ENCODE measurements at places on chromosomes 6 and 20.
A peak's percentile ranks its signal among the peaks of the same experiment; 100 is the strongest.

DNA sequence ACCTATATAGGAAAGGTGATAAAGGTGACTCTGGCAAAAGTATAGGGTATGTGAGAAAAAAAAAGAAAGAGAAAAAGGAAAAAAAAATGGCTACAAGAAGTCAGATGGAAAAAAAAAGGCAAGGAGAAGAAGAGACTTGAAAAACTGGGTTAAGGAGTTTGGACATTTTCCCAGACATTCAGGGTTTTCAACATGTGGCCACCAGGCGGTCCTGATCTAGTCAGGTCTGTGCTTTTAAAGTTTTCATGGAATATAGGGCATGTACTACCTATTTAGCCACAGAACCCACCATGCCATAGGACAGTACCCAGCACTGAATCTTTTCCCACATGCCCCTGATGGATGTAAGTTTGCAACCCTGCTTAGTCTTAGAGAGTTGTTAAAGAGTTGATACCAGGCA, 433.7 kb downstream of the MAFB start:
- no peak for DNase-seq

DNA sequence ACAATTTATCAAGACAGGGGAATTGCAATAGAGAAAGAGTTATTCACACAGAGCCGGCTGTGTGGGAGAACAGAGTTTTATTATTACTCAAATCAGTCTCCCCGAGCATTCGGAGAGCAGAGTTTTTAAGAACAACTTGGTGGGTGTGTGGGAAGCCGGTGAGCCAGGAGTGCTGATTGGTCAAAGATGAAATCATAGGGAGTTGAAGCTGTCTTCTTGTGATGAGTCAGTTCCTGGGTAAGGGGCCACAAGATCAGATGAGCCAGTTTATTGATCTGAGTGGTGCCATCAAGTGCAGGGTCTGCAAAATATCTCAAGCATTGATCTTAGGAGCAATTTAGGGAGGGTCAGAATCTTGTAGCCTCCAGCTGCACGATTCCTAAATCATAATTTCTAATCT, 50.0 kb upstream of the ECI2 start:
- no peak for DNase-seq

DNA sequence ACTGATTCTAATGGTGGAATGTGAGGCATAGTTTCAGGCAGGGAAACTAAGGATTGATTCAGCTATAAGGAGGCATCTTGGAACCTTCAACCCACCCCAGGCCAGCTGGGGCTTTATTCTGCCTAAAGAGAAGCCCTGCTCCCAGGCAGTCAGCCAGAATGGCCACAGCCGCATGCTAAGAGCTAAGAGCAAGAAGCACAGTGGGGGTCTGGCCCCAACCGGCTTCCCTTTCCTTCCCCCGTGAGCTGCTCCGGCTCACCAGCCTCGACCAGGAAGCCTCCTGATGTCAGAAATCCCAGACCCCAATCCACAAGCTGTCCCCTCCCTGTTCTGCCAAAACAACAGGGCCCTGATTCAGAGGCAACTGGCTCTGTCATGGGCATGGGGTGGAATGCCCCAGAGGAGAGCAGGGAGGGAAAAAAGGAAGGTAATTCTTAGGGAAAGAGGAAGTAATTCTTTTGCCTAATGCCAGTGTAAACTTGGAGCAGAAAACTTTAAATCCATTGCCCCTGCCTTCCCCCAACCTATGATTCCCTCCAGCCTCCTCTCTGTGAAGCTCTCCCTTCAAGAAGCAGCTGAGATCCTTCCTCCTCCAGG, 6.9 kb downstream of the GRM4 start:
- DNase-seq = no peak

DNA sequence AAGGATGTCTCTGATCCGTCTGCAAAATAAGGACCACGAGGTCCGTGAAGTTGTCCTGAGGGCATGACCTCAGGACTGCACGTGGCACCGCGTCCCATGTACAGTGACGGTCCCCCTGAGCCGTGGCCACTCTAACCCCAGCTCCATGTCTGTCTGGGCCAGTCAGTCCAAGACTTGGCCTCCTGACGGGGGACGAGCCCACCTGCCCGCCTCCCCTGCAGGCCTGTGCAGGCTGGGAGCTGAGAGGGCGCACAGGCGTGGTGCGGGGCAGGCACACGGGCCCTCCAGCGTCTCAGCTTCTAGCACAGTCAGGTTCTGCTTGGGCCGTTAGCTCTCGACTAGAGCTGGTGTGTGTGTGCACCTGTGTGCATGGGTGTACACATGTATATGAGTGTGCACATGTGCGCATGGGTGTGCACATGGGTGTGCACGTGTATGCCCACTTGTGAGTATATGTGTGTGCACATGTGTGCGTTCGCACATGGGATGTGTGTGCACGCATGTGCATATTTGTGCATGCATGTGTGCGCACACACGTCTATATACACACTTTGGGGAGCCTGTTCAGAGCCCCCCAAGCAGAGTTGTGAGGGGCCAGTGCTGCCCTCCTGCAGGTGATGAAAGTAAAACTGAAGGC, 307.0 kb downstream of the TAF4 start:
- DNase-seq = no peak

DNA sequence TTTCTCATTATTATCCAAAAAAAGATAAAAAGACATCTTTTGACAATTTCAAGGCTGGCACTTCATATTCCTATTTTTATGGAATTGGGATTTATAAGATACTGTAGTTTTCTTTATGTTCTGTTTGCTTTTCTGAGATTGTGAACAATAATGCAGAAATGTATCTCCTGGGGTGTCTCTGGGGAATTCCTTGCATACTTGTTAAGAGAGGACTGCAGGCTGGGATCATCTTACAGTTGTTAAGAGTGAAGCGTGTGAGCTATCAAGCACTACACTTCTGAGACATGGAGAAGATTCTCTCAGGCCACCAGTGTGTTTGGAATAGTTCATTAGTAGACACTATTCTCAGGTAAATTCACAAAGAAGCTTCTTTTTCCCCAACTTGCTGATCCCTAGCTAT, 963.3 kb upstream of the GJE1 start:
- peak; percentile 90 for DNase-seq

- DNase-seq = no peak
Observed at GRCh38 chr20:62716198-62716940, 7.7 kb downstream of the NTSR1 start.

- no peak for DNase-seq
Observed at GRCh38 chr6:140586426-140587061, 1212.1 kb upstream of the CITED2 start.

DNA sequence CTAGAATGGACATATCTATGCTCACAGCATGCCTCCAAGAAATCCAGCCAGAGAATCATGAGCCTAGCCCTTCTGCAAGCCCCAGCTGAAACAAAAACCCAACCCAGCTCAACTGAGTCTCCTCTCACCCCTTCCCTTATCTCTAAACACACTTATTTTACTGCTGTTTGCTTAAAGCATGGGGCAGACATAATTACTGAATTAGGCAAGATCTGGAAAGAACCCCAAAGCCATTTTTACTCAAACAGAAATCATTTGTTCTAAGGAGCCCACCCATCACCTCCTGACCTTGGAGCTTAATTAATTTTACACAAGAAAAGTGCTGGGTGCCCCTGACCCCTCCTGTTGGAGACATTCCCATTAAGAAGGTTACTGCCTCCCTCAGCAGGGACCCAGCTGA, 291.6 kb downstream of the MAFB start:
- no peak for DNase-seq

DNA sequence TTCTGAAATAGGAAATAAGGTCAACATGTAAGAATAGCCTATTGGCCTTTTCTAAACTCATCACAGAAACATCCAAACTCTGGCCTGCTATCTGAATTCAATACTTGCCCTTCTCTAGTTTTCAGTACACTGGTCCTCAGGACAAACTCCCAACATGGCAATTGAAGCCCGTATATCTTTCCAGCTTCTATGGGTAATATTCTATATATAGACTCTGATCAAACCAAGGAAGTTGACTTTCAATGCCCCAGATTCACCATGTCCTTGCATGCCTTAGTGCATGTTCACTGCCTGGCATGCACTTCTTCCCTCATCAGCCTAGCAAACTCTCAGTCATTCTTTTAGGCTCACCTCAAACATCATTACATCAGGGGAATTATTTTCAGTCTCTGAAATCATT, 73.2 kb downstream of the RSPO3 start:
- DNase-seq = peak; percentile 66

GRCh38 chr20:9139106-9139833, 70.4 kb downstream of the PLCB4 start:
- no peak for DNase-seq

DNA sequence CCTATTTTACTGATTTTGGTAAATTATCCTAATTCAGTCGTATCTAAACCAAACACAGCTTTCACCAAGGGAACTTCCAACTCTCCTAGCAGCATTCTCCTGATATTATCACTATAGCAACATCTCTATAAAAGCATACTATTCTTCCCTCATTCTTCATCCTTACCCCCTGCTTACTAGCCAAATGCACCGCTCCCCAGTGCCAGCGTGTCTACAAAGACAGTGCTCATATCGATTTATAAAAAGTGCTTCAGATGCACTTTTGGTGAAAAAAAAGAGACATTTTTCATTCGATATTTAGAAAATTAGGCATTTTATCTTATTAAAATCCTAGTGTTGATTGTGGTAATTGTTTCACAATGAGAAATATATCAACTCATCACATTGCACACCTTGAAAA, 74.0 kb downstream of the SYNE1 start:
- DNase-seq = no peak

- DNase-seq = no peak
Observed at GRCh38 chr20:5279661-5280060, 37.1 kb downstream of the PROKR2 start.

DNA sequence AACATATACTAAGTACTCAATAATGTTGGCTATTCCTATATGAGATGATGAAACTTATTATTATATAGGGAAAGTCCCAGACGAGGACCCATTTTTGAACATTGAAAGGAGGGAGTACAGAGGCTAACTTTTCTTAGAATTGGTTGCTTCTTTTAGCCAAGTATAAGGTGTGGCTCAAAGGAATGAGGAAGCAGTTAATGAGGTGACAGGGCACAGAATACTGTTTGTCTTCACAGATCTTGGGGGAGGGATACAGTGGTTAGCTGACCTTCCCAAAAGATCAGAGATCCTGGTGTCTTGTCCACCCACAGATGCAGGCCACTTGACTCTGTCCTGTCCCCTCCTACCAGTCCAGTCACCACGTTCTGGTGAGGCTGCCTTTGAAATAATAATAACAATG, 67.8 kb upstream of the EPB41L1 start:
- DNase-seq = no peak

GRCh38 chr20:47220161-47220582, 136.3 kb downstream of the ZMYND8 start:
- DNase-seq = peak; percentile 38

DNA sequence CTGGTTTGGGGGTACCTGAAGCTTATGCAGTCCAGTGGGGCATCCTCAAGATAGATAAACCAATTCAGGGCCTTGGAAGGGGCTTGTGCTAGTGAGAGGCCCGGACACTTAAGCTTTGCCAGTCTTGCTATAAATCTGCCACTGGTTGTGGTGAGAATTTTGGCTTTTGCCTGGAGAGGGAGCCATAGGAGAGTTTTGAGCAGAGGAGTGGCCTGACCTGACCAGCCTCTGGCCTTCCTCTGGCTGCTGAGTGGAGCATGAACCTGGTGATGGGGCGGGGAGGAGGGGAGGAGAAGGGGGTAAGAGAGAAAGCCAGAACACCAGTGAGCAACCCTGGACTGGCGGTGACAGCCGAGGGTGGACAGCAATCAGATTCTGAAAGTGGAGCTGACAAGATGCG, 7.1 kb downstream of the TMEM74B start:
- DNase-seq = peak; percentile 20

DNA sequence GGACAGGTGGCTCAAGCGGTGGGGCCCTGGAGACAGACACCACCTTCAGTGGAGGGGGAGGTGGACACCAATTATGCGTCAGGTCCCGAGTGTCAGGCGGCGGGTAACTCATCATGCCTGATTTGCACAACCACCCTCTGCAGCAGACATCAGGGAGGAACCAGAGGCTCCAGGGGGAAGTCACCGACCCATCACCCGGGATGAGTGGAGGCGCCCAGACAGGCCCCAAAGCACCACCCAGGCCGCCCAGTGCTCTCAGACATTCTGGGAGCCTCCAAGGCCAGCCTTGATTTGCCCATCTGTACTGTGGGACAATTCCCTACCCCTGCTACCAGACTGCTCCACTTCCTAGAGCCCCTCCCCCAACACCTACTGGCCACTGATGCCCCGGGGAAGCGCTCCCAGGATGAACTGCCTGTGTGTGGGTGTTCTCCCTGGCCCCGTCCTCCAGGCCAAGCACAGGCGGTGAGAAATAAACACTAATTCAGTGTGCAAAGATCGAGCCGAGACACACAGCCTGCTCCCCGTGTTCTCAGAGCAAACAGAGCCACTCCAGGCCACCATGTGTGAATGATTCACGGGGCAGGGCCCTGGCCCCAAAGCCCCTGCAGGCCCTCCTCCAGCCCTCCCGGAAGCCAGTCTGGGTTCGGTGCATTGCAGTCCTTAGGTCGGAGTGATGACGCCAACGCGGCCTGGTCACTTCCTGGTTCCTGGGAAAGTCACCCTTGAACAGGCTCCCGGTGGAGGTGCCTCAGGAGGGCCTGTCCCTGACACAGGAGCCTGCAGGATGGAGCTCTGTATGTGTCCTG, 107.2 kb downstream of the ASXL1 start:
- DNase-seq = peak; percentile 85

GRCh38 chr6:93389192-93389591, 30.2 kb downstream of the EPHA7 start:
- no peak for DNase-seq

DNA sequence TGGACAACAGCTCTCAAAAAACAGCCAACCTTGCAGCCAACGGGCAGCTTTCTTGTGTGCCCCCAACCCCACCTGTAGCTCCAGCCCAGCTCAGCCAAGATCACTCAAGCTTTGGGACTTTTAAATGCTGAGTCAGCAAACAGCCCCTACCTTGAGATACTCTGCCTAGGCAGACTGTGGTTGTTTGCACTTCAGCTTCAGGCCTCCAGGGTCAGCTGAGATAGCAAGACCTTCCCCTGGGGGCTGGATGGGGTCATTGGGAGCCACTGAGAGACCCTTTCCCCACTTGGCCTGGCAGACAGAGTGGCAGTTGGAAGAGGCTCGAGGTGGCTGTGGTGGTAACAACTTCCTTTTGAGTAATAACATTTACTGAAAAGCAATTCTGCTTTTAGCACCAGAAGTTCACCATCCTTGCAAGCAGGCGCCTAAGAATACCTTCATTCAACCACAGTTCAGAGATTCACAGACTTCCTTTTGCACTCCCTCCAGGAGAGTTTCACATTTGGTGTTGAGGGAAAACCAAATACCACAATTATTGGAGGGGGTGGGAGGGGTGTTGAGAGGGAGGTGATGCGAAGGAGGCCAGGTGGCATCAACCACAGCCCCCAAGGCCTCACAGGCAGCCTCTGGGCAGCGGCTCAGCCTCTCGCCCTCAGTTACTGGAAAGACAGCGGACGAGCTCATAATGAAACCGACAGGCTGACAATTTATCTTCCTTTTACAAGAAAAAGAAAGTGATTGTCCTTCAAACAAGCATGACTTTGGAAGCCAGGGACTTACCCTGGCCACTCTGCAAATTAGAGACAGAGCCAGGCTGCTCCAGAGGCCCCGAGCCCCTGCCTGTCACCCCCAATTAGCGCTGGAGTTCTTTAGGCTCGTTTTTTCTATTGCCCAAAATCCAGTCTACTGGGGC, 148.1 kb downstream of the CEBPB start:
- peak; percentile 34 for DNase-seq

- DNase-seq = no peak
Observed at GRCh38 chr20:52193133-52193532, 1.6 kb upstream of the ZFP64 start.

Measured in EH (cell line).